ENCODE measurements at places on chromosomes 11 and 22.

DNA sequence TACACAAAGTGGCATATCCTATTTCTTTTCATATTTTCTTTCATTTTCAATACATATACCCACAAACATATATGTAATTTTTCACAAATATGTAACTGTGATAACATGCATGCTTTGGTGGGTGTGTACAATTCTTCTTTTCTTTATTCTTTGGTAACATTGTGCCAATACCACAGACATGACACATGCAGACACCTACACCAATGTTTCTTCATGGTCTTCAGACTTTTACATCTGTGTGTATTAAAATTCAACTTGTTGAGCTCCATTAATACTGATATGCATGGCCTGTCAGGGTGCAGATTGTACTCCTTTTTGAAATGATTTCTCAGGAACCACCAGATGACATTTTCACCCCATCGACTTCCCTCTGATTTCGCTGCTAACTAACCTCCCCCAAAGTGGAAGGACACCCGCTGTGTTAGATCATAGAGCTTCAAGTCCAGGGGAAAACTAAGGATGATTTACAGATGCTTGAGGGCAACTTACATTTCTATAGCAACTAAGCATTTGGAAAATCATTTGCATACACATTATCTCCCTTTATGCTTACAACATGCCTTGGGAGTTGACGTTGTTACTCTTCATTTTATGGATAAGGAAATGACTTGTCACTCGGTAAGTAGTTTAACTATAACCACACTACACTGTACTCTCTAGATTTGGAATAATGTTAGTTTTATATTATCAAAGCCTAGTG lies 10.5 kb upstream of the PANX3 start:
- DNase-seq, result no peak

GRCh38 chr22:25736378-25737011 lies 5.5 kb upstream of the MYO18B start:
- no peak for DNase-seq

DNA sequence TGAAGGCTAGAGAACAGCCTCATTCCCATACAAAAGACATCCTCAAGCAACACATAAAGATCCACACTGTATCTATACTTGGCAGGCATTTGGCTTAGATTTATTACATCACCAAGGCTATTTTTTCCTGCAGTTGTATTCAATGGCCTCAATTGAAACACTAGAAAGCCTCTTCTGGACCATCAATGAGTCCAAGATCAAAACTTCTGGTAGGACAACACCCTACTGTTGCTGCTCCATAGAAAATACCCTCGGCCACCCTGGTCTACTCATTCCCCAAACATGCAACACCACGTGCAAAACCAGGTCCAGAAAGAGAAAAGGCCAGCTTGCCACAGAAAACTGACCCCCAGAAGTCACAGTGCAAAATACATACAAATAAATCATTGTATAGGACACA lies 56.9 kb upstream of the CADM1 start:
- DNase-seq, result no peak

DNA sequence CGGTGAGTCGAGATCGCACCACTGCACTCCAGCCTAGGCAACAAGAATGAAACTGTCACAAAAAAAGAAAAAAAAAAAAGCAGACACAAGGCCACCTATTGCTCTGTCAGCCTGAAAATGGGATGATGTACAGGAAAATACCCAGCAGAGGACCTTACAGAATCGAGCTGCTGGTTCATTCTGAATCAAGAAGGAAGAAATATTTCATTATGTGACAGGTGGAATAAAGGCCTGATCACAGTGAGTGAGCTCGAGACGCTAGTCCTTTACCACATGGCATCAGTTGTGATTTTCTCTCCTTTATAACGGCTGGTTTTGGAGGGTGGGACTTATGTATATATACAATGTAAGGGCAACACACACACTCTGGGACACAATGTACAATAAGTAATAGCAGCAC lies 340.0 kb downstream of the LARGE1 start:
- DNase-seq, result no peak
